ENCODE measurements at places on chromosomes 16 and 17. TPM values are rescaled to one million over a fixed set of nuclear protein-coding genes. Genes with fewer than 3 reads are reported as not detected.

CCL2 gene
- polyA plus RNA-seq: 51.6 TPM

GPT2 gene
- 36.5 TPM for polyA plus RNA-seq

TBC1D3G gene
- polyA plus RNA-seq: not detected

OR2C1 gene
- polyA plus RNA-seq: 0.16 TPM

HSD17B1 gene
- 2.9 TPM for polyA plus RNA-seq

PHOSPHO1 gene
- 18.9 TPM for polyA plus RNA-seq

HAPSTR1 gene
- polyA plus RNA-seq: 31.0 TPM

GAST gene
- not detected for polyA plus RNA-seq

TBC1D26 gene
- 0.35 TPM for polyA plus RNA-seq

GRIN2C gene
- 0.71 TPM for polyA plus RNA-seq

GRCh38 chr16:31471241-31471874 lies 594 bp upstream of the TGFB1I1 start:
- DNase-seq: no peak

GRCh38 chr16:30691907-30692306 lies 7.1 kb upstream of the SRCAP start:
- DNase-seq: no peak

DNA sequence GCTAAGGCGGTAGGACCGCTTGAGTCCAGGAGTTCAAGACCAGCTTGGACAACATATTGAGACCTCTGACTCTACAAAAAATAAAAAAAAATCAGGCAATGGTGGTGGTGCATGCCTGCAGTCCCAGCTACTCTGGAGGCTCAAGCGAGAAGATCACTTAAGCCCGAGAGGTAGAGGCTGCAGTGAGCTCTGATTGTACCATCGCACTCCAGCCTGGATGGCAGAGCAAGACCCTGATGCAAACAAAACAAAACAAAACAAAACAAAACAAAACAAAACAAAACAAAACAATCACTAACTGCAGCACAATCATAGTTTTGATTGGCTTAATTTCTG lies 2.5 kb upstream of the BANP start:
- DNase-seq: no peak

DNA sequence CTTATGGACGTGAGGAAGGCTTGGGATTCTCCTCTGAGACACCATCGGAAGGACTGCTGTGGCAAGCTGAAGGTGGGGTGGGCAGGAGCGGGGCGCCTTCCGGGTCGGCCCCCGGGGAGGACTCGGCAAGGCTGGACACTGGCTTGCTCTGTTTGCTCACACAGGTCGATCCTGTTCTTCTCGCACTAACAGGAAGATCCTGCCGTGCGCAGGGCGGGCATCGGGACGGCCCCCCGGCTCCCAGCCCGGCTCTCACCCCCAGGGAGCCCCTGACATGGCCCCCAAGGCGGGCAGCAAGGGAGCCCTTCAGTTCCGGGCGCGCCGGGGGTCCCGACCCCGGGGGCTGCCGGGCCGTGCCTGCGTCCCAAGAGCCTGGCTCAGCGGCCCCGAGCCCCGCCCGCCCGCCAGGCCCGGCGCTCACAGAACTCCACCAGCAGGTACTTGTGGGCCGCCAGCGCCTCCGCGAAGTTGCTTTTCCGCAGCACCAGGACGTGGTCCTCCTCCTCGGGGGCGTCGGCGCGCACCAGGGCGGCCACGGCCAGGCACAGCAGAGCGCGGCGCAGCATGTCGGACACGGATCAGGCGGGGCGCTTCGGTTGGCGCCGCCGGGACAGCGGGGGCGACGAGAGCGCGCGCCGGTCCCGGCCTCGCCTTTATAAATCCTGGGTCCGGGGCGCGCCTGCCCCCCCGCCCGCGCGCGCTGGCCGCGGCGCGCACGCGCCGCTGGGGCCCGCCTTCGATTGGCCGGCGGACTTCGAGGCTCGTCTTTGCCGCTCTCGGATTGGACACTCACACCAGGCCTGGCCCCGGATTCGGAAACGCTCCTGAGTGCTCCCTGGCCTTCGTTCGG lies at the start of gene P4HB:
Gene P4HB, minus strand, starts transcription at position 630 of the 850 bp plus-strand sequence. Its CDS starts 64 bp downstream, at position 566.
- DNase-seq: no peak

DNA sequence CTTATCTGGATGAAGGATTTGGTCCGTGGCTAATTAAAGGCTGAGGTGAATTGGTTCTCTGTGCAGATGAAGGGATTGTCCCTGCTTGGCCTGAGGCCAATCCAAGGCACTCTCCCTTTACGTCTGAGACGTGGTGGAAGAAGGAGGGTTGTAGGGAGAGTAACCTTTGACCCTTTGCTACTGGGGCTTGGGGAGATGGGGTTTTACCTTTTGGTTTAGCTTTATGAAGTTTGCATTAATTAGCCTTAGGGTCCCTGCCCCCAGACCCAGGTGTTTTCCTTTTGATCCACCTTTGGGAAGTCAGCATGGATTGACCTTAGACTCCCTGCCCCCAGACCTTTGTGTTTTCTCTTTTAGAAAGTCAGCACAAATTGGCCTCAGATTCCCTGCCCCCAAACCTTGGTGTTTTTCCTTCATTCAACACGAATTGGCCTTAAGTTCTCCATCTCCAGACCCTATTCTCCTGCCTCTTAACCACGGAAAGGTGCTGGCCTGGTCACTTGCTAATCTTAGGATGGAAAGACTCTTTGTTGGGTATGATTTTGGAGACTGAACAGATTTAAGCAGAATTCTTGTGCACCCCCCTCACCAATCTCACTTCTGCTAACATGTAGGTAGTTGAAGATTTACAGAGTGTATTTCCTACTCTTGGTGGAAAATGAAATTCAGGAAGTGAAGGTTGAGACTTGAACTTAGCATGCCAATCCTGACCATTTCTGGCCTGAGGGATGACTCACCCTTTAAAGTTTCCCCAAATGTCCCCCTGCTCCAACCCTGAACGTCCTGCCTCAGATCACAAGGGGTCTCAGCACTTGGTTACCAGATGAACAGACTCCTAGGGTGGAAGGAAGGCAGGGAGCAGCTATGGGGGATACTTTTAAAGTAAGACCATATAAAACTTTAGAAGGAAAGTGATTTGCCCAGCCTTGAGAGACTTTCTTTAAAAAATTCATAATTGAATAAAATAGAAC lies 23.1 kb upstream of the MMD start:
- DNase-seq: no peak

DNA sequence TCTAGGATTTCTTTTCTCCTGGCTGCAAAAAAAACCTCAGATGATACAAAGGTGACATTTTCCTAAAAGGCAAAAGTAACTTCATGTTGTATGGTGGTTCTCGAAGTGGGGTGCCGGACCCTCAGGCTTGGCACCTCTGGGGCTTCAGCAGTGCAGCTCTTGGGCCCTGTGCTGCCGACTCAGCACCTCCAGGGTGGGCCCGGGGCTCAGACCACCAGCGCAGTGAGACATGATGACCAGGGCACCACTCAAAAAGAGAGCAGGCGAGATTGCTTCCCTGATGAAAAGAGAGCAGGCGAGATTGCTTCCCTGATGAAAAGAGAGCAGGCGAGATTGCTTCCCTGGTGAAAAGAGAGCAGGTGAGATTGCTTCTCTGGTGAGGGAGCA lies 98.7 kb upstream of the ZNF750 start:
- DNase-seq: no peak

GRCh38 chr17:63329876-63330275 lies 116.2 kb downstream of the CYB561 start:
- no peak for DNase-seq

GRCh38 chr16:31477220-31478216 lies 5.4 kb upstream of the SLC5A2 start:
- DNase-seq: no peak

- no peak for DNase-seq
Observed at GRCh38 chr16:85028685-85029407, 1.3 kb downstream of the KIAA0513 start.

DNA sequence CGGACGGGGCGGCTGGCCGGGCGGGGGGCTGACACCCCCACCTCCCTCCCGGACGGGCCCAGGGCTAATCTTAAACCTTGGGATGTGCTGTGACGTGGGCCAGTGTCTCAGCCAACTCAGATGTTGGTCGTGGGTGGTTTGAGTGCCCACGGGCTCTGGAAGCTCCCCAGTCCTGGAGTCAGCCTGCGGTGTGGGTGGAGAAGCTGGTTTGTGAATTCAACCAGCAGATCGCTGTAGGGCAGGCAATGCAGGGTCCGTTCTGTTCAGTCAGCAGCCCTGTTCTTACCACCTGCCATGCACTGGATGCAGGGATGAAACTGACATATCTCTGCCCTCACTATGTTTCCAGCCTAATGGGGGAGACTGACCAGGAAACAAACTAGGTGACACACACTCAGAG lies 8.0 kb upstream of the ZNF500 start:
- DNase-seq: no peak

DNA sequence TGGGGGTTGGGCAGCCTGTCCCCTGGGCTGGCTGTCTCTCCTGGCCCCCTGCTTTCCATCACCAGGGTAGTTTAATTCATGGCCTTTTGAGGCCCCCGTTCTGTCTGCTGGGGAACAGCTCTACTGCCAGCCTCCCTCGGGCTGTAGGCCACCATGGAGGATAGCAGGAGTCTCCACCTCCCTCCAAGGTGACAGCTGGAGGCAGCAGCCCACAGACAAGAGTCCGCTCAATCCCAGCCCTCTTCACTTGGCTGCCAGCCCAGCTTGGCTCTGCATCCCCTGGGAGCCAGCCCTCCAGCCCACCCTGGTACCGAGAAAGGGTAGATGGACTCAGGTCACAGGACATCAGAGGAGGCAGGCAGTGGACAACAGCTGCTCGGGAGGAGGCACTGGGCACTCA lies 194.6 kb upstream of the SDK2 start:
- DNase-seq: no peak

- DNase-seq: no peak
Observed at GRCh38 chr16:65600629-65601028, 478.8 kb upstream of the CDH11 start.

GRCh38 chr17:18182978-18183333 lies 672 bp upstream of the ALKBH5 start:
- no peak for DNase-seq

GRCh38 chr16:80612461-80613017 lies 71.7 kb downstream of the DYNLRB2 start:
- no peak for DNase-seq

- DNase-seq: no peak
Observed at GRCh38 chr16:47895146-47895545, 260.6 kb downstream of the ABCC12 start.

DNA sequence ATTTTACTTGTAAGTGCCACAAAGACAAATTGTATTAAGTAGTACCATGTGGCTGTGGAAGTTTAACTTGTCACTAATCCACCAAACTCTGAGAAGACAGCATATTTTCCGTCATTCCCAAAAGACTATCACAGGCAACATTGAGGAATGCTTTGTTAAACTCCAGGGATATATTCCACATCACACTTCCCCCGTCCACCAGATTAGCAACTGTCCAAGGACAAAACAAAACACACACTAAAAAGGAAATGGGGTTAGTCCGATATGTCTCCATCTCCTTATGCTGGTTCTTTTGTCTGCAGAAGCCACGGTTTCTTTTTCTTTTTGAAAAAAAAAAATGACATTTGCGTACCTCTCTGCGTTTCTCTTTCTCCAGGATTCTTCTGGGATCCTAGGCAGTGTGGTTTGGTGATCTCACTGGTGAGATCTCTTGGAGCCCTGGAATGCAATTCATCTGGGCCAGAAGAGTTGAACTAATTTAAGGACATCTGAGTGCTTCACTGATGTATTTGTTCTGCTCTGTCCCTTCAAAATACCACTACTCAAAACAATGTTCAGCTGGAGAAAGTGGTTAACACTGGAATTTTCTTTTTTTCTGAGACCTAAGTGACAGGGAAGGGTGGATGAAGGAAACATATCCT lies 40.6 kb downstream of the PRKCB start:
- DNase-seq: no peak

DNA sequence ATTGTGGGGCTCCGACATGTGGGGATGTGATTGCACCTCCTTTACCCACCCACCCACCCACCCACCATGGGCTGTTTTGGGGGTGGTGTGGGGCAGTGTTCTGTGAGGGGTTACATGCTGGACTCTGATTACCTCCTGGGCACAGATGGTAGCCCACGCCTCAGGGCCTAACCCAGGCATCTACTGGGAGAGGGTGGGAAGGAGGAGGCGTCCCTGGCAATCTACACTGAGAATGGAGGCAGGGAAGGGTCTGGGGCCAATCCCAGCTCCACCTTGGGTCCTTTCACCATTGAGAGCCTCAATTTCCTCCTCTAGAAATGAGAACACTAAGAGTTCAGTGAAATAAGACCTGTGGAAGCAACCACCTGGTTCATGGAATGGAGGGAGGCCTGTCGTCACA lies 11.7 kb upstream of the DOK4 start:
- DNase-seq: no peak
